ENCODE measurements at places on chromosomes 4 and X.

DNA sequence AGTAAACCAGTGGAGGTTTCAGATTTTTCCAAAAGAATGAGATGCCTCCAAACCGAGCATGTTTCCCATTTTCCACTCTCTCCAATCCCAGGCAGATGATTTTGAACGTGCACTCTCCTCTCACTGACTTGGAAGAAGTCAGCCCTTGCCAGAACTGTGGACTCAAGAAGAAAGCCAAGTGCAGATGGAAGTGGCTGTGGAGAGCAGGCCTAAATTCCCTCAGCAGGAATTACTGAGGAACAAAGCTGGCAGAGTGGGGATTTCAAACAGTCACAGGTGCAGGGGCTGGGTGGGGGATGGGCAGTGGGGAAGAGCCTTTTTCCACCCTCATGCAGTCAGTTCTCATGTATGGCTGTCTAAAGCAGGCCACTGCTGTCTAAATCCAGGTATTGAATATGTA is 83.5 kb upstream of the PLAC1 start:
- DNase-seq = no peak

GRCh38 chrX:20007962-20008622 is 17.2 kb upstream of the BCLAF3 start:
- no peak for DNase-seq

- DNase-seq = peak; percentile 44
Observed at GRCh38 chrX:142156567-142156966, 48.5 kb downstream of the MAGEC2 start.

DNA sequence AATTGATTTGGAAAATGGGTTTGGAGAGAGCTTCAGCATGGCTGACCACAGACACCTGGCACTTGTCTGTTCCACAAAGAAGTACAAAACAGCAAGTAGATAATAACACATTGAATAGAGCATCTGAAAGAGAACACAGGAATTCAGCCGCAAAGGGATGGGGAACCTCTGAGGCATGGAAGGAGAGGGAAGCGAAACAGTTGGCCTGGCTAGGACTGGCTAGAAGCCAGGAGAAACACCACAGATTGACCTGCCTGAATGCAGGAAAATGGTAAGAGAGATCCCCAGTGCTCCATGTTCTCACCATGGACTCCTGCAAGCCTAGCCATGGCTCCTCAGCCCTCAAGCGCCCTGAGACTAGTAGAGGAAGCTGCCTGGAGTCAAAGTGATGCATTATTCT is 169.7 kb upstream of the SH3RF1 start:
- no peak for DNase-seq

GRCh38 chrX:17361620-17362019 is 13.4 kb upstream of the NHS start:
- DNase-seq = peak; percentile 2

GRCh38 chr4:126592088-126592487 is 1040.7 kb upstream of the INTU start:
- no peak for DNase-seq

- DNase-seq = no peak
Observed at GRCh38 chr4:17010426-17011087, 112.1 kb upstream of the LDB2 start.

- no peak for DNase-seq
Observed at GRCh38 chrX:14409341-14409740, 120.0 kb upstream of the GLRA2 start.

GRCh38 chr4:48467891-48468290 is 15.3 kb upstream of the SLC10A4 start:
- no peak for DNase-seq

DNA sequence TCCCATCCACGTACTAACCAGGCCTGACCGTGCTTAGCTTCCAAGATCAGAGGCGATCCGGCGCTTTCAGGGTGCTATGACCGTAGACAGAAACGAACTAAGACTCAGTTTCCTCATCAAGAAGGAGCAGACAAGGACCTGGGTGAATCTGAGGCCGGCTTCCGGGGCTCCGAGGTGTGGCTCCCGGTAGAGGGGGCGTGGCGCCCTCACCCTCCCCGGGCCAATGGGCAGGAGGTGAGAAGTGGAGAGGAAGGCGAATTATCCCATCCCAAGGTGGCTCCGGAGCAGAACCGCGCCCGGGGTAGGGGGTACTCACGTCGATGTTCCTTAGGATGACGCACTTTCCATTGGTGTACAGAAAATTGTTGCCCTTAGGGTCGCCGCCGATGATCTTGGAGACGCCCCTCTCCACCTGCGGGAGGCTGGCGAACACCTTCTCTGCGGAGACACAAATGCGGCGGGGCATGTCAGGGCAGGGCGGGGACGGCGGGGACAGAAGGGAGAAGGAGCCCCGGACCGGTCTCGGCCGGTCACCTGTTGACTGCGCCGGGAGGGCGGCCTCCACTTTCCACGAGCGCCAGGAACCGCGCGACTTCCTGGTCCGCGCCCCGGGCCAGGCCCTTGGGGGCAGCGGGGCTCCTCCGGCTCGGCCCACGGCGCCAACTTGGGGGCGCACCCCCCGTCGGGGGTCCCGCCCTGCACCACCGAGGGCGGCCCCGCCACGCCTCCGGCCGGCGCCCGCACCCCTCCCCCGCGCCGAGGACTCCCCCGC is 616 bp downstream of the WDR1 start:
- no peak for DNase-seq

DNA sequence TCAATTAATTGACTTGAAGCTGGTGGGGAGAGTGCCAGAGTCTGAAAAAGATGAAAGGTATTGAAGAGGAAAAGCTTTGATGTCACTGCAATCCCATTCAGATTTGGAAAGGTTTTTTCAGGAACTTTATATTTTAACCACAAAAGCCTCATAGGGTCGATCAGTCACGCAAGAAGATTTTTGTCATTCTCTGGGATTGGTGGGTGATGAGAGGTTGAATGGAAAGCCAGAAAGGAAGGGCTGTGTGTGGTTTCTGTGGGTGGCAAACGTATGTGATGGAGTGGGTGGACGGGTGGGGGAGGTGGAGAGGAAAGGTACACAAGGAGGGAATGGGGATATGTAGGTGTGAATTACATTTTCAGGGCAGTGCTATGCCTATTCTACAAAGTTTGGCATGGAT is 173.8 kb upstream of the SCML1 start:
- DNase-seq = no peak

Measured in NCI-H1092 (cell line).